Osteoblast (primary cell): ENCODE measurements at places on chromosomes 16 and 17. TPM values are rescaled to one million over a fixed set of nuclear protein-coding genes. Genes with fewer than 3 reads are reported as not detected.

ZNF750 gene
- not detected in 2 replicates for total RNA-seq

RNU2-1 gene
- not detected in 2 replicates for total RNA-seq

TNK1 gene
- total RNA-seq = 0.36 TPM in 1 of 2 replicates, not detected in the other

EVPLL gene
- not detected in 2 replicates for total RNA-seq

HCRT gene
- total RNA-seq = not detected in 2 replicates

CES4A gene
- total RNA-seq = 1.5 and 1.8 TPM in 2 replicates

TNFRSF12A gene
- total RNA-seq = 143 and 159 TPM in 2 replicates

MEIOC gene
- total RNA-seq = under 0.01 TPM in 1 of 2 replicates, not detected in the other

CDH8 gene
- under 0.01 TPM in 1 of 2 replicates, not detected in the other for total RNA-seq

COG8 gene
- 34.0 and 38.6 TPM in 2 replicates for total RNA-seq

KRTAP4-1 gene
- total RNA-seq = not detected in 2 replicates

ITGAX gene
- total RNA-seq = under 0.01 and 0.36 TPM in 2 replicates

GRCh38 chr16:66152823-66153393, 213.6 kb upstream of the CDH5 start:
- peak overlapping the region; percentile 76 for H3K27ac ChIP-seq
- DNase-seq = peak; percentile 91
- H3K4me1 ChIP-seq = peaks cover 40% of the 10 kb centered on the region

GRCh38 chr16:58462997-58463941, 36.7 kb upstream of the NDRG4 start:
- H3K27me3 ChIP-seq = peaks cover 53% of the 10 kb centered on the region
- H3K36me3 ChIP-seq = no peaks in the 10 kb centered on the region
- DNase-seq = no peak
- no peak overlapping the region for H3K27ac ChIP-seq

- H3K36me3 ChIP-seq = no peaks in the 10 kb centered on the region
- H3K27me3 ChIP-seq = peaks cover 99% of the 10 kb centered on the region
- no peak overlapping the region for H3K4me3 ChIP-seq
- DNase-seq = peak; percentile 78
- H3K4me1 ChIP-seq = no peaks in the 10 kb centered on the region
- no peak overlapping the region for H3K27ac ChIP-seq
Observed at GRCh38 chr17:48642059-48642842, 16.1 kb upstream of the HOXB9 start.

DNA sequence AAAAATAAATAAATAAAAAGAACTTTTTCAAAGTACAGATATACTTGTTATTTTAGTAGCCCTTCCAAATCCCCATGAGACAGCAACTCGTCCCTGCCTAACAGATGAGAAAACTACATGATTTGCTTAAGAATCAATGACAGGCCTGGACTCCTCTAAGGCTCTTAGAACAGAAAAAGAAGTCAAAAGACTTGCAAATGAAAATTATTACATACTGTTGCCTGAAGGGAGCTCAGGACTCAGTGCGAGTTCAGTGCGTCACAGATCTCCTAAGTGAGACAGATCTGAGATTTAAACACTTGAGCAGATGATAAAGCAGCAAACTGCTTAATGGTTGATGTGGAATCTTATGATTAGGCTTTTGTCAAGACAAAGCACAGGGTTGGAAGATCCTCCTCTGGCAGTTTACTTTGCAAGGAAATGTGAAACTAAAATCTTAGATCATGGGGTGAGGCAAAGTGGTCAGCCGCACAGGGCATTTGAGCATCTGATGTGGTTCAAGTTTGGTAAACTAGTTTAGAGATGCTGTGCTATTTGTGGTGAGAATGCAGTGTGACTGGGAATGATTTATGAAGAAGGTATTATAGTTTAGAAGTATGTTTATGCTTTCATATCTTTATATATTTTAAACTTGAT, 138.1 kb downstream of the TRIM37 start:
- peak overlapping the region; percentile 61 for H3K4me3 ChIP-seq
- peaks cover 21% of the 10 kb centered on the region for H3K4me1 ChIP-seq
- no peaks in the 10 kb centered on the region for H3K27me3 ChIP-seq
- H3K36me3 ChIP-seq = no peaks in the 10 kb centered on the region

DNA sequence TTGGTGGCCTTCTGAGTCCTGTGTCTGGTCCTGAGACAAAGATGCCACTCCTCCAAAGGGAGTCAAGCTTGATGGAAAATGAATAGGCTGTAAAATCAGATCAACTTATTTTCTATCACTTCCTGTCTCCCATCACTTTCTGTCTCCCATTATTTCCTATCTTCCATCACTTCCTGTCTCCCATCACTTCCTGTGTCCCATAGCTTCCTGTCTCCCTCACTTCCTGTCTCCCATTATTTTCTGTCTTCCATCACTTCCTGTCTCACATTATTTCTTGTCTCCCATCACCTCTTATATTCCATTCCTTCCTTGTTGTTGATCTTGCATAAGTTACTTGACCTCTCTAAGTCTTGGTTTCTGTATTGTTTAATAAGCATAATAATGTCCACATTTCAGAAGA, 418.5 kb upstream of the EEF2KMT start:
- no peaks in the 10 kb centered on the region for H3K27me3 ChIP-seq
- H3K4me1 ChIP-seq = no peaks in the 10 kb centered on the region
- H3K27ac ChIP-seq = no peak overlapping the region

- no peaks in the 10 kb centered on the region for H3K36me3 ChIP-seq
- no peaks in the 10 kb centered on the region for H3K27me3 ChIP-seq
- no peak for DNase-seq
- no peak overlapping the region for H3K27ac ChIP-seq
- no peak overlapping the region for H3K4me3 ChIP-seq
- no peaks in the 10 kb centered on the region for H3K4me1 ChIP-seq
Observed at GRCh38 chr16:9870962-9871361, 311.3 kb downstream of the GRIN2A start.

- H3K36me3 ChIP-seq = no peaks in the 10 kb centered on the region
- peaks cover 13% of the 10 kb centered on the region for H3K4me1 ChIP-seq
- peaks cover 7% of the 10 kb centered on the region for H3K27me3 ChIP-seq
- H3K4me3 ChIP-seq = no peak overlapping the region
Observed at GRCh38 chr17:55274355-55275255, 9.8 kb downstream of the HLF start.

- peaks cover 4% of the 10 kb centered on the region for H3K27me3 ChIP-seq
- H3K4me3 ChIP-seq = no peak overlapping the region
- H3K36me3 ChIP-seq = no peaks in the 10 kb centered on the region
- H3K27ac ChIP-seq = no peak overlapping the region
Observed at GRCh38 chr16:4954714-4955113, 3.4 kb upstream of the SEC14L5 start.

DNA sequence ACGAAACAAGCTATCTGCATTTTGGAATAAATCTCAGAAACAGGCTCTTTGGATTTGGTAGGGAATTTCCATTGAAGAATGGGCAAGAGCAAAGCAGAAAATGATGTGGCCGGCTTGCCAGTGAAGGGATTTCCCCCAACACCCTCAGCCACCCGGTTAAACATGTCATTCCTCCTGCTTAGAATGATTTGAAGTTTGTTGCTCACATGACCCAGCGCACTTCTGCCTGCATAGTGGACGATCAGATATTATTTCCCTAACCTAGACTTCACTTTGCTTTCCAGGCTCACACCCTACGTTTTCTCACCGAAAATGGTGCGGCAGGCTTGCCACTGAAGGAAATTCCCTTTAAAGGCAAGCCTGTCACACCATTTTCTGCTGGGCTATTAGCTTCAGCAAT, 170.7 kb downstream of the CDH11 start:
- peaks cover 29% of the 10 kb centered on the region for H3K4me1 ChIP-seq
- no peak for DNase-seq
- H3K27ac ChIP-seq = peak overlapping the region; percentile 92
- no peak overlapping the region for H3K4me3 ChIP-seq

DNA sequence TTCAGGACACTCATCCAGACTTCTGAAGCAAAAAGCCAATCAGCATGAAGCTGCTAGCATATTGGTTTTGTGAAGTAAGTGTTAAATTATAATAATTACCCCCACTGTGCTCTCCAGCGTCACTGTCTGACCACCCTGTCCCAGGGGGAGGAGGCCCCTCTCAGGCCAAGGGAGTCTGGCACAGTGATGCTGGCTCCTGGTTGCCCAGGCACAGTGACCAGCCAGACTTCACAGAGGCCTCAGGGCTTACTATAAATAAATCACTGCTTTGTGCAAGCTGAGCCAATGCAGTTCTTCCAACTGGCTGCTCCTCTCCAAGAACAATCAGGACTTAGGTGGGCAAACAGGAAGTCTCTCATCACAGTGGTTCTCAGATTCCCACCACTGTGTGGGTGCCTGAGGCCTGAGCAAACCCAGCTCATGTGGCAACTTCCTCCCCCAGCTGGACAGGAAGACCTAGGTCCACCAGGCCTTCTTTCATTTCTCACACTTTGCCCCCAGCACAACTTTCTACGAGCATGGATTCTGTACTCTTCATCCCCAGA, 1.7 kb upstream of the DBNDD1 start:
- H3K4me1 ChIP-seq = peaks cover 28% of the 10 kb centered on the region
- peaks cover 4% of the 10 kb centered on the region for H3K27me3 ChIP-seq
- peak overlapping the region; percentile 67 for H3K27ac ChIP-seq
- H3K36me3 ChIP-seq = no peaks in the 10 kb centered on the region

DNA sequence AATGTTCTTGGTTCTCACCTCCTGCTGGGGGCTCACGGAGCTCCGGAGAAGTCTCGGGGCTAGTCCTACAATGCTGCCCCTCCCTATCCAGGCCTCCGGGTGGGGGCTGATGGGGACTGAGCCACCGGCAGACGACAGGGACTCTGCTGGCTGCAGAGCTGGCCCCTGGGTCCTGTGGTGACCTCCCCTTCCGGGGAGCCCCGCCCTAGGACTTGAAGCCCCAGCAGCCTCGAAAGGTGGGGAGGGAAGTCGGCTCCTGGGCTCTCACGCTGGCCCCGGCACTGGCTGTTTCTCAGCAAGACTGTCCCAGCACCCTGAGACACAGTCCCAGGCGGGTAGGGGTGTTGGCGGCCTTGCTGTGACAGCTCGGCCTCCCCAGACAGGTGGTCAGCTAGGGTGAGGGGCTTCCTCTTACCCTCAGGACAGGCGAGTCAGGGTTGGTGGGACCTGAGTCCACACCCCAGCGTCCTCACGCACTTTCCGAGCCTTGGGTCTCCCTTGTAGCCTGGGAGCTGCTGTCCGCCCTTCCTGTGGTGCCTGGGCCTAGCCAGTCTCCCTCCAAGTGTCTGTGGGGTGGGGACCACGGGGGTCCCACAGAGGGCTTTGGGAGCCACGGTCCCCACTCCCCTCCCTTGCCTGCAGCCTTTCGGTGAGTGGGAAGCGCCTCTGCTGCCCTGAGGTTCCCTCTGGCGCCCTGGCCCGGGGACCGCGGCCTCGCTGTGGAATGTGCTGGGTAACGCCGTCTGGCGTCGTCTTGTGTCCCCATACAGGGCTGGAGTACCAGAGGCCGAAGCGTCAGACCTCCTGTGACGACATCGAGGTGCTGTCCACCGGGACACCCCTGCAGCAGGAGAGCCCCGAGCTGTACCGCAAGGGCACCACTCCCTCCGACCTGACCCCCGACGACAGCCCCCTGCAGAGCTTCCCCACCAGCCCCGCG, 76.6 kb downstream of the KLHDC4 start:
- no peak overlapping the region for H3K4me3 ChIP-seq
- no peaks in the 10 kb centered on the region for H3K36me3 ChIP-seq
- no peak overlapping the region for H3K27ac ChIP-seq
- no peaks in the 10 kb centered on the region for H3K4me1 ChIP-seq
- H3K27me3 ChIP-seq = peaks cover 21% of the 10 kb centered on the region
- peak; percentile 91 for DNase-seq

- H3K27me3 ChIP-seq = peaks cover 3% of the 10 kb centered on the region
- no peak for DNase-seq
- H3K4me1 ChIP-seq = no peaks in the 10 kb centered on the region
- no peaks in the 10 kb centered on the region for H3K36me3 ChIP-seq
Observed at GRCh38 chr17:18144261-18144660, 35.7 kb downstream of the MYO15A start.

DNA sequence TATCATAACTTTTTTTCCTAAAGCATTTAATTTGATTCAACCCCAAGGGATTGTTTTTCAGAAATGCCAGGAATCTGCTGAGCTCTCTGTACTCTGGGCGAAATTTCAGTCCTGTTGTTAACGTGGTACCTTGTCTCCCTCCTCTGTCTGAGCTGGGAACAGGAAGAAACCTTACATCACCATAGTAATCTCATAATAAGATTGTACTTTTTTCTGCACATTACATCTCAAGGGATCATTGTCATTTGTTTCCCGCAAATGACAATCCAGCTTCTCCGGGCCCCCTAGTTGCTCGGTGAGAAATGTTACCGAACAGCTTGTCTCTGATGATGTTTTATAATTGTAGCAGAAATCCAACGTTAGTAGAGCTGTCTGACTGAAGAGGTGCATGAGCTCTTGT, 152.7 kb upstream of the ERCC4 start:
- H3K27ac ChIP-seq = no peak overlapping the region
- no peak overlapping the region for H3K4me3 ChIP-seq
- H3K36me3 ChIP-seq = no peaks in the 10 kb centered on the region
- DNase-seq = no peak

DNA sequence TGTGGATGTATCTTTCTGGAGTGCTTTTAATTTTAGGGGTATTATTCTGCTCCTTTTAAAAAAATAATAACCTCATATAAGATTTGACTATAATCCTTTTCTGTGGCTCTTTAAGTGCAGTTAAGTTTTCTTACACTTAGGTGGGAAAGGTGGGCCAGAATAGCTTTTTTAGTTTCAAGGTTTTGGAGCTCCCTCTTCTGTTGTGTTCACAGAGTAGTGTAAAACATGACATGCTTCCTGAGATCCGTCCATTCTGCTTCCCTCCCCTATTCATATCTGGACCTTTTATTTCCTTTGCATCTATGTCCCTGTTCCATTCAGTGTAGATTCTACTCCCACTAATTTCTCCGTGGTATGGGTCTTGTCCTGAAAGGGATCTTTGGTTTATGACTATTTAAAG, 12.8 kb downstream of the LRRC36 start:
- H3K4me3 ChIP-seq = no peak overlapping the region
- H3K27me3 ChIP-seq = no peaks in the 10 kb centered on the region
